ENCODE measurements at places on chromosomes 7 and 10. TPM values are rescaled to one million over a fixed set of nuclear protein-coding genes. Genes with fewer than 3 reads are reported as not detected.

DNA sequence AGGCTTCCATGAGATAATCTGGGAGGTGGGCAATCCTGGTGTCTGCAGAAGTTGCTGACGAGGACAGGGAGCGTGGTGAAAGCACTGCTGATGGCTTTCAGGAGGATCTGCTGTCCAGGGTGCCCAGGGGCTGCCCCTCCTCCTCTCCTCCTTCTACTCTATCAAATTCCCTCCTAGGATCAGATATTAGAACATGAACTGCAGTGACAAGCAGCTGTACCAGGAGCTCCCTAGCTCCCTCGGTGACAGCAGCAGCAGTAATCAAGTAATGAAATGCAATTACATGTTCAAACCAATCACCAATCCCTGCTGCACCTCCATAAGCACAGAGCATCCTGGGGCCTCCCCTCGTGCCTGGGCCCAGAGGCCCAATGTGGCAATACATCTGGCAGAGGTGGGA lies 46.9 kb downstream of the GRID1 start:
- no peak overlapping the region for H3K4me3 ChIP-seq
- H3K27ac ChIP-seq, result no peak overlapping the region
- no peaks in the 10 kb centered on the region for H3K4me1 ChIP-seq
- H3K27me3 ChIP-seq, result no peaks in the 10 kb centered on the region
- DNase-seq, result no peak
- no peaks in the 10 kb centered on the region for H3K36me3 ChIP-seq

GRCh38 chr7:91264046-91264923 lies at the start of gene FZD1:
TSS of gene FZD1 (plus strand) at chr7:91264433. CDS start at chr7:91264881, 448 bp downstream.
- no peaks in the 10 kb centered on the region for H3K27me3 ChIP-seq
- peaks cover 15% of the 10 kb centered on the region for H3K4me1 ChIP-seq
- DNase-seq, result peak; percentile 98
- H3K27ac ChIP-seq, result peak within 1 kb of the TSS; percentile 90
- H3K36me3 ChIP-seq, result no peaks in the 10 kb centered on the region

- no peak overlapping the region for H3K27ac ChIP-seq
- DNase-seq, result no peak
- H3K4me1 ChIP-seq, result no peaks in the 10 kb centered on the region
- no peaks in the 10 kb centered on the region for H3K27me3 ChIP-seq
- H3K4me3 ChIP-seq, result no peak overlapping the region
Measured at GRCh38 chr7:80392229-80393169, 119.4 kb downstream of the GNAT3 start.

- H3K4me1 ChIP-seq, result no peaks in the 10 kb centered on the region
- no peak for DNase-seq
- no peak overlapping the region for H3K27ac ChIP-seq
- no peaks in the 10 kb centered on the region for H3K36me3 ChIP-seq
Measured at GRCh38 chr7:40239755-40240303, 105.0 kb downstream of the SUGCT start.

Gene CDH23
- 8.5 TPM for total RNA-seq

Gene GRID1
- 1.5 TPM for total RNA-seq

Gene AKAP9
- total RNA-seq, result 45.2 TPM
